B cell (primary cell): ENCODE measurements at places on chromosomes 5 and 9. TPM values are rescaled to one million over a fixed set of nuclear protein-coding genes. Genes with fewer than 3 reads are reported as not detected.

The MARCHF3 gene
- total RNA-seq = 35.0 and 42.2 TPM in 2 replicates

DNA sequence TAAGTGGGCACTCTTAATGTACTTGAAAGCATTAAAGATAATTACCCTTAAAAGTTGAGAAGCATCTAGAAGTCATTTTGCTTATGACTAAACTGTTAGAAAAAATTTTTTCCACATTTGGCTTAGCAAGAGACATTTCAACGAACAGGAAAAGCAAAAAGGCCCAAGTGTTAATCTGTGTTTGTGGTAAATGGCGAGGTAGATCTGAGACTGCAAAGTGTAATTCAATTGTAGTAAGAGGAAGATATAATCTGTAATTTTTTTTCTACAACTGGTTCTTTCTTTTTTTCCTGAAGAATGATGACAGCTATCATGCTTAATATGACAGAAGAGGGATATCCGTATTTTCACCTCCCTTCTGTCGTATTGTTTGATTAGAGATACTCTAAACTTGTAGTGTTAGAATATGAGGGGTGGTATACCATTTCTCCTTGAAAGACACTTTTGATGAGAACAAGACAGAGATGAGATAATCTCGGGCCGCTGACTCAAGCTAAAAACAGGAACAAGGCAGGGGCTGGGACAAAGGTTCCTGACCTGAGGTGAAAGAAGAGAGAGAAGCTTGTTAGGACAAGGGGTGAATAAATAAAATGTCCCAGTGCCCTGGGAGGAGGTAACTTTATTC, 459.3 kb upstream of the ZNF608 start:
- no peak for DNase-seq

The SYK gene
- total RNA-seq = 242 and 251 TPM in 2 replicates

DNA sequence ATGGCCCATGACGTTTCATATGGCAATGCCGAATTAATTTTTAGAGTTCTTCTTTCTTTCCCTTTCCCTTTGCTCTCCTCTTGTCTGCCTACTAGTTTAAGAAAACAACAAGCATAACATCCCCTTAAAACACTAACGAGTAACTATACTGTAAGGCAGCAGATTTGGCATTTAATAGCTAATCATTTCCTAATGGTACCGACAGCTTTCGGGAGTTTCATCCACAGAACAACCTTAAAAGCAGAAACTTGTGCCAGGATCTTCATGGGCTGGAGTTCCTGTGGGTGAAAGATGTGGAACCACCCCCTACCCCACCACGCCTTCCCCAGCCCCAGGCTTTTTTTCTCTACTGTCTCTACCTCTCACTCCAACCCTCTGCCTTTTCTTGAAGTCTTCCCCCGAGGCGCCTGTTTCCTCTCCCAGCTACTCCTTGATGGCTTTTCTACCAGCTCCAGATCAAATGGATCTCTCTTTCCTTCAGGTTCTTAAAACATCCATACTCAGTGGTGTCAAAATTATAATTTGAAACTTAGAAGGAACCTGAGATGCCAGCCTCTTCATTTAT, 319.5 kb downstream of the PIK3R1 start:
- no peak for DNase-seq

The CCDC192 gene
- not detected in 2 replicates for total RNA-seq

DNA sequence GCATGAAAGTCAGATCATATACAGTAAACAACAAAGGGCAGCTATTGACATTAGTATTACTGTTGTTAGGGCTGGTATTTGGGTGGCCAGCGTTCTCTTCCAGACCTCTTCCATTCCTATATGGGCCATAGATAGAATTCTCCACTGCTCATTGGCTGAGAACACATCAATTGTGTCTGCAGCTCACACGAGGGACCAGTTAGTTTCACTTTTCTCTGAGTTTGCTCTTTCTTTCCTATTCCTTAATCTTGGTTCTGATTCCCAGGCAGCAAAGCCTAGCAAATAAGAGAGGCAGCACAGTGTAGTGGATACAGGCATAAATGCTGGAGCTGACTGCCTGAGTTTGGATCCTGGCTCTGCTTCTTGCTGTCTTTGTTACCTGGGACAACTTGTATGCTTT, 476.4 kb downstream of the SPOCK1 start:
- no peak for DNase-seq

The SLC6A3 gene
- total RNA-seq = 0.15 and 0.24 TPM in 2 replicates

The TMEM8B gene
- 13.6 and 14.5 TPM in 2 replicates for total RNA-seq

The QRFP gene
- not detected in 2 replicates for total RNA-seq

DNA sequence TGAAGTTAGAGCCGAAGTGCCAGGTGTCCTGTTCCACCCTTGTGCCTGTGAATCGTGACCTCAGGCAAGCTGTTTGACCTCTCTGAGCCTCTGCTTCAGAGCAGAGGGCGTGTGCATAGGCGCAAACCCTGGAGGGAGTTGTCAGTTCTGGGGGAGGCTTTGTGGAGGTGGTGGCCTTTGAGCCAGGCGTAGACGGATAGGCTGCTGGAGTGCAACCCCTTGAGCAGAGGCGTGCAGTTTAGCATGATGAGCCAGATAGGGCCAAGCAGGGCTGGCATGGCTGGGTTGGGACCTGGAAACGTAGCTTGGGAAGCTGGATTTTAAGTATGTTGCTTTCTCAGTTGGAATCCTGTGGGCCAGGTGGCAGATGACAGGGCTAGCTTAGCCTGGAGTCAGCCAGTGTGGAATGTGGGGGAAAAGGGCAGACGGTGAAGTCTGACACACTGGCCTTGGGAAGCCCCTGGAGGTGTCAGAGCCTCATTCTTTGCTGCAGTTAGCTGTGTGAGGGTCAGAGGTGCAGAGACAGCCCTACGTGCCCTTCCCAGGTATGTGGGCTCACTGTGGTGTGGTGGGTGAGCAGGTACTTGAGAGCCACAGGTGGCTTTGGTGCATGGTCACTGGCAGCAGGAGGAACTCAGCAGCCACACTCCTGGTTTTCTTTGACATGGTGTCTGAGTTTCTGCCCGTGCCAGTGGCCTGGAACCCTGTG, 93.4 kb downstream of the DAB2IP start:
- DNase-seq = no peak

GRCh38 chr5:165722401-165722800, 2217.0 kb downstream of the MAT2B start:
- no peak for DNase-seq

GRCh38 chr9:113963696-113964494, 87.8 kb downstream of the ZNF618 start:
- no peak for DNase-seq
